Immature natural killer cell (primary cell): ENCODE measurements at places on chromosomes 2 and 18. TPM values are rescaled to one million over a fixed set of nuclear protein-coding genes. Genes with fewer than 3 reads are reported as not detected.

GRCh38 chr2:150403457-150403856, 84.0 kb downstream of the RND3 start:
- H3K4me1 ChIP-seq = no peaks in the 10 kb centered on the region
- H3K36me3 ChIP-seq = no peaks in the 10 kb centered on the region
- H3K27ac ChIP-seq = no peak overlapping the region
- no peak for DNase-seq
- no peaks in the 10 kb centered on the region for H3K27me3 ChIP-seq

DNA sequence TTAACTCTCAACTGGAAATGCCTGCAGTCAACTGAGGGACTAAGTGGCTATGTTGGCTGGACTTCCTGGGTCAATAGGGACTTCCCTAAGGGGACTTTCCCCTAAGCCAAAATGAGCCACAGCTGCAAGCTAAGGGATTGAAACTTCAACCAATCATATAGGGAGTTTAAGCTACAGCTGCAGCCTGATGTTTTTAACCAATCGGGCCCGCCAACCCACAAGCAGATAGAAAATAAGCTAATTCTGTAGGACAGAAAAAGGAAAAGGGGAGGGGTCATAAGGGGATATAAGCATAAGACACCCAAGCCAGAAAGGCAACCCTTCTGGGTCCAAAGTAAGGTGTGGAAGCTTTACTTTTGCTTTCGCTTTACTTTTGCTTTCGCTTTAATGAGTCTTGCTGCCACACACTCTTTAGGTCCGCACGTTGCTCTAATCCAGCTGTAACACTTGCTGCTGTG, 927.5 kb downstream of the ERBB4 start:
- no peaks in the 10 kb centered on the region for H3K27me3 ChIP-seq
- DNase-seq = no peak
- no peaks in the 10 kb centered on the region for H3K36me3 ChIP-seq
- H3K4me1 ChIP-seq = peaks cover 2% of the 10 kb centered on the region
- peak overlapping the region; percentile 69 for H3K4me3 ChIP-seq

ZNF519 gene
- 3.8 TPM for polyA plus RNA-seq

GRCh38 chr2:231057590-231057989, 923 bp downstream of the PSMD1 start:
- peaks cover 55% of the 10 kb centered on the region for H3K4me1 ChIP-seq
- H3K36me3 ChIP-seq = peaks cover 11% of the 10 kb centered on the region
- H3K4me3 ChIP-seq = peak overlapping the region; percentile 98
- peak overlapping the region; percentile 81 for H3K27ac ChIP-seq
- H3K27me3 ChIP-seq = peaks cover 17% of the 10 kb centered on the region
- no peak for DNase-seq

- no peak overlapping the region for H3K4me3 ChIP-seq
- H3K36me3 ChIP-seq = no peaks in the 10 kb centered on the region
- H3K4me1 ChIP-seq = no peaks in the 10 kb centered on the region
- H3K27me3 ChIP-seq = peaks cover 7% of the 10 kb centered on the region
- no peak overlapping the region for H3K27ac ChIP-seq
Measured at GRCh38 chr2:219402665-219403515, 15.2 kb upstream of the DNPEP start.

DHRS9 gene
- polyA plus RNA-seq = not detected

- peak overlapping the region; percentile 57 for H3K4me3 ChIP-seq
- peak overlapping the region; percentile 93 for H3K27ac ChIP-seq
- peaks cover 64% of the 10 kb centered on the region for H3K4me1 ChIP-seq
- no peaks in the 10 kb centered on the region for H3K27me3 ChIP-seq
Measured at GRCh38 chr2:196262606-196263005, 91.2 kb upstream of the STK17B start.

LIPG gene
- not detected for polyA plus RNA-seq

PJVK gene
- not detected for polyA plus RNA-seq

DNA sequence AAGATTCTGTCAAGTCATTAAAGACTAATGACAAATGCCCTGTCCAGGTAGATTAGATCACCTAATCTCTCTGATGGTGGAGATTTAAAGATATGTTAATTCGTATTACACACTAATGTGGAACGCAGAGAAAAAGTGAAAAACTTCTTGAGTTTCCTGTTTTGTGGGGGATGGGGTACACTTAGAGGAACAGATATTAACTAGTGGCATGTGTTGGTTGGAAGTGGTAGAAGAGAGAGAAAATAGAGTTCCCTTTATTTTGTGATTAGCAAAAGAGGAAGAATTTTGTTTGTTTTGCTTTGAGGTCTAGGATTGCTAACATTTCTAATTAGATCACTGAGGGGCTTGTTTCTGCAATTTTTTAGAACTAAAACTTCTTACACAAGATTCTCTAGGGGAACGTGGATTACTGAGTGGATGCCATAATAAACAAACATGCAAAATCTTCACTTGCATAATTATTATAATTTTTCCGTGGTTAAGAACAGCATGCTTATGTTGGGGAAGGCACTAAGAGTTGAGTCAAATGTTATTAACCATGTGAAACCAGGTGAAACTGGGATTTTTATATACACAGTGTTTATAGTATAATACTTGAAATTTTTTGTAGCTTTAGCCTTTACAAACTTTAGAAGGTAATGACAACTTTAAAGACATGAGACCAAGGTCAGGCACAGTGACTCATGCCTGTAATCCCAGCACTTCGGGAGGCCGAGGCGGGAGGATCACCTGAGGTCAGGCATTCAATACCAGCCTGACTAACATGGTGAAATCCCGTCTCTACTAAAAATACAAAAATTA, 97.4 kb upstream of the STK17B start:
- H3K36me3 ChIP-seq = no peaks in the 10 kb centered on the region
- H3K27me3 ChIP-seq = no peaks in the 10 kb centered on the region
- peak overlapping the region; percentile 53 for H3K4me3 ChIP-seq
- peaks cover 21% of the 10 kb centered on the region for H3K4me1 ChIP-seq

DNA sequence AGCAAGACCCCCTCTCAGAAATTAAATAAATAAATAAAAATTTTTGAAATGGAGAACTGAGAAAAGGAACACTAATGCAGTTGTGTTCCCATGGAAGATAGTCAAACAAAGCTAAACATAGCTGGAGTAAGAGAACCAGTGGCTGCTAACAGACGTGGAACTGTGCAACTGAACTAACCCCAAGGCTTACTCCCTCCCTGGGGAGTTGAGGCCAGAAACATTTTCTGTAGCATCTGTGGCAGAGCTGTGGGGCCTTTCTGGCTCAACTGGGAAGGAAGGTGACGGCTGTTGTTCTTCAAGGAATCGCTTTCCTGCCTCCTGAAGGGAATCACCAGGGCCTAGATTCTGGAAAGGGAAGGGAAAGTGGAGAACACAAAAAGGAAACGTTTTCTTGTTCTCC, 53.9 kb upstream of the B3GNT2 start:
- no peak overlapping the region for H3K4me3 ChIP-seq
- peaks cover 5% of the 10 kb centered on the region for H3K4me1 ChIP-seq
- no peaks in the 10 kb centered on the region for H3K36me3 ChIP-seq
- DNase-seq = no peak
- no peak overlapping the region for H3K27ac ChIP-seq

DNA sequence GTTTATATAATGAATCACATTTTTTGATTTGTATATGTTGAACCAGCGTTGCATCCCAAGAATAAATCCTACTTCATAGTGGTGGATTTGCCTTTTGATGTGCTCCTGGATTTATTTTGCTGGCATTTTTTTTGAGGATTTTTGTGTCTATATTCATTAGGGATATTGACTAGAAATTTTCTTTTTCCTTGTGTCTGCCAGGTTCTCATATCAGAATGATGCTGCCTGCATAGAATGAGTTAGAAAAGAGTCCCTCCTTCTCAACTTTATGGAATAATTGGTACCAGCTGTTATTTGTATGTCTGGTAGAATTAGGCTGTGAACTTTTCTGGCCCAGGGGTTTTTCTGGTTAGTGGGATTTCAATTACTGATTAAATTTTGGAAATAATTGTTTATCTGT, 457.4 kb upstream of the DSEL start:
- no peak for DNase-seq
- no peak overlapping the region for H3K27ac ChIP-seq
- H3K4me3 ChIP-seq = no peak overlapping the region
- no peaks in the 10 kb centered on the region for H3K27me3 ChIP-seq
- no peaks in the 10 kb centered on the region for H3K4me1 ChIP-seq

GRCh38 chr18:6366776-6367175, 47.9 kb downstream of the L3MBTL4 start:
- no peak for DNase-seq
- H3K27ac ChIP-seq = no peak overlapping the region
- no peaks in the 10 kb centered on the region for H3K36me3 ChIP-seq
- no peak overlapping the region for H3K4me3 ChIP-seq
- peaks cover 29% of the 10 kb centered on the region for H3K4me1 ChIP-seq

DNA sequence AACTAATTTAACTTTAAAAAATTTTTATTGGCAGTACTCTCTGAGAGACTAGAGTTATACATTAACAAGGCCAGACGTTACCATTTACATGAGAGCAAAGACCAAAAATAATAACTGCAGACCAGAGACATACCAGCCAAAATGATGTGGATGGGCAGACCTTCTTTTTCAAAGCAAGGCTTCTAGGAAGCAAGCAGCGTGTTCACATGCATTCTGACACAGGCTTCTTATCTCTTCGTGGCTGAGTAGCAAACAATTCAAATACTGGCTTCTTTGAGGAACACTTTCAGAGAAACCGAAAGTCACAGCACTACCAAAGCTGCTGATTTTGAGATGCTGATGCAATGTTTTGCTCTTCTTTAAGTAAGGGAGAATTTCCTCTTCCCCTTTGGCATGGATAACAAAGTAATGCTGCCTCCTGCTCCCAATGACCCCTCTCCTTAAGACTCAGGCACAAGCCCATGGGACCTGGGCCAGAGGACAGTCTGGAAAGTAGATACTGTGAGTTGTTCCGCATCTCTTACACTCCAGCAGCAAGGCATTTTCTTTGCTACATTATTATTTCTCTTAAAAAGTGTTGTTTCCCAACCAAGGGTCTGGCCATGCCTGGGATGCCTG, 181.9 kb downstream of the MREG start:
- H3K27me3 ChIP-seq = no peaks in the 10 kb centered on the region
- DNase-seq = no peak
- no peaks in the 10 kb centered on the region for H3K4me1 ChIP-seq
- H3K36me3 ChIP-seq = no peaks in the 10 kb centered on the region

GRCh38 chr18:52237551-52237950, 102.4 kb upstream of the DCC start:
- no peaks in the 10 kb centered on the region for H3K27me3 ChIP-seq
- H3K4me1 ChIP-seq = no peaks in the 10 kb centered on the region
- no peak for DNase-seq
- no peak overlapping the region for H3K4me3 ChIP-seq
- H3K36me3 ChIP-seq = no peaks in the 10 kb centered on the region

GRCh38 chr2:105328281-105329196, 996 bp downstream of the TGFBRAP1 start:
- H3K27ac ChIP-seq = peak overlapping the region; percentile 96
- peak; percentile 51 for DNase-seq
- peak overlapping the region; percentile 89 for H3K4me3 ChIP-seq
- H3K36me3 ChIP-seq = no peaks in the 10 kb centered on the region
- peaks cover 18% of the 10 kb centered on the region for H3K27me3 ChIP-seq

GRCh38 chr2:45651415-45652089, at the start of gene PRKCE:
PRKCE (plus strand) TSS chr2:45651675.
- peak within 1 kb of the TSS; percentile 97 for H3K27ac ChIP-seq
- no peak for DNase-seq
- peaks cover 40% of the 10 kb centered on the region for H3K4me1 ChIP-seq
- H3K36me3 ChIP-seq = no peaks in the 10 kb centered on the region
- H3K27me3 ChIP-seq = peaks cover 13% of the 10 kb centered on the region
- H3K4me3 ChIP-seq = peak within 1 kb of the TSS; percentile 96
